ENCODE measurements at places on chromosomes 12 and 14. TPM values are rescaled to one million over a fixed set of nuclear protein-coding genes. Genes with fewer than 3 reads are reported as not detected.
A peak's percentile ranks its signal among the peaks of the same experiment; 100 is the strongest.

DNA sequence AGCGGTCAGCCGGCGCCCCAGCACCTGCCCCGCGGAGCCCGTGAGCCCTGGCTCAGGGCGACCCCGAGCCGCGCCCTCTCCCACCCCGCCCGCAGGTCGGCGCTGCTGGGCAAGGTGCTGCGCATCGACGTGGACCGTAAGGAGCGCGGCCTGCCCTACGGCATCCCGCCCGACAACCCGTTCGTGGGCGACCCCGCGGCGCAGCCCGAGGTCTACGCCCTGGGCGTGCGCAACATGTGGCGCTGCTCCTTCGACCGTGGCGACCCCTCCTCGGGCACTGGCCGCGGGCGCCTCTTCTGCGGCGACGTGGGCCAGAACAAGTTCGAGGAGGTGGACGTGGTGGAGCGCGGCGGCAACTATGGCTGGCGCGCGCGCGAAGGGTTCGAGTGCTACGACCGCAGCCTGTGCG, 14.4 kb downstream of the HHIPL1 start:
- DNase-seq, result no peak
- peaks cover 8% of the 10 kb centered on the region for H3K4me1 ChIP-seq
- H3K36me3 ChIP-seq, result peaks cover 12% of the 10 kb centered on the region
- H3K4me3 ChIP-seq, result 0 out of 2 replicates have a peak overlapping the region, but pooled peaks have one; percentile 16

KRT80 gene
- not detected for total RNA-seq

- no peaks in the 10 kb centered on the region for H3K27me3 ChIP-seq
- DNase-seq, result no peak
- H3K4me1 ChIP-seq, result 0 out of 2 replicates have a peak, but pooled peaks cover 3% of the 10 kb centered on the region
- H3K36me3 ChIP-seq, result peaks cover 2% of the 10 kb centered on the region
- H3K4me3 ChIP-seq, result no peak overlapping the region
Measured at GRCh38 chr14:75402867-75403413, 24.9 kb upstream of the JDP2 start.

DNA sequence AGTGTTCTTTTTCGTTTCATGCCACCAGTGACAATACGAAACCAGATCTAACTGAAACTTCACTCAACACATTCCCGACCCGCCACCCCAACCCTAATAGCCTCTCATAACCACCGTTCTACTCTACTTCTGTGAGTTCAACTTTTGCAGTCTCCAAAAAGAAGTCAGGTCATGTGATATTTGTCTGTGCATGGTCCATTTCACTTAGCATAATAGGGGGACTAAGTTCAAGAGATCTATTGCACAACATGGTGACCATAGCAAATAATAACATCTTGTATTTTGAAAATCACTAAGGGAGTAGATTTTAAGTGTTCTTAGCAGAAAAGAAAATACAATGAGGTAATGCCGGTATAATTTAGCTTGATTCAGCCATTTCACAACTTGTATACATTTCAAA, 376.4 kb downstream of the DIO2 start:
- no peaks in the 10 kb centered on the region for H3K4me1 ChIP-seq
- H3K27me3 ChIP-seq, result no peaks in the 10 kb centered on the region
- H3K4me3 ChIP-seq, result no peak overlapping the region
- H3K27ac ChIP-seq, result no peak overlapping the region
- no peak for DNase-seq

DNA sequence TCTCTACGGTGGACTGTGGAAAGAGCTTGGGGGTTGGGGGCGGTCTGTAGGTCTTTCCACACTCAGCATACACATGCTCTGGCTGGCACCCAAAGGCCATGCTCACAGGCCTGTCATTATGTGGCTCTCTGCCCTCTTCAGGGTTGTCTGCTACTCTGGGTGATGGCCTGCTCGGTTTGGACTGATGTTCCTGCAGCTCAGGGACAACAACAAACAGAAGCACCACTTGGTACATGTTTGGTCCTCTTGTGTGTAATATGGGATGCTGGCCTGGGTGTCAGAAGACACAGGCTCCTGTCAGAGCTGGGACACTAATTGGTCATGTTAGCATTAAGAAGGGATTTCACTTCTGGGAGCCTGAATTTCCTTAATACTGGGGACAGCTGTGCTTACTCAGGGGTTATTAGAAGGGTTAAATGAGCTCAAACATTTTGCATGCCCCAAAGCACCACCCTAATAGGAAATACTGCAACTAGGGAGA, 32.7 kb upstream of the SELPLG start:
- DNase-seq, result no peak
- no peak overlapping the region for H3K27ac ChIP-seq
- peaks cover 7% of the 10 kb centered on the region for H3K4me1 ChIP-seq

DNA sequence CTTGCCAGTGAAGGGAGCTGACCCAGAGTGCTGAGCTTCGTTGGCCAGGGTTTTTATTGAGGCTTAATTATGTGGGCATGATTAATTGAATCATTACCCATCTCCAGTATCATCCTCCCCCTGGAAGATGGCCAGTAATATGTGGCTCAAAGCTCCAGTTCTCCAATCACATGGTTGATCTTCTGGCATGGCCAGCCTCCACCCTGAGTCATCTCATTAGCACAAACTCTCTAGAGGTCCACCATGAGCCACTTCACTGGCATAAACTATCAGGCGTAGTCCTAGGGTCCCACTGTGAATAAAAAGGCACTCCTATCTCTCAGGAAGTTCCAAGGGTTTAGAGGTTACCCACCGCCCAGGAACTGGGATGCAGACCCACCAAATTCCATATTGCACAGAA, 135.0 kb downstream of the ANO6 start:
- H3K27ac ChIP-seq, result no peak overlapping the region
- DNase-seq, result no peak

NPFF gene
- total RNA-seq, result not detected

- peaks cover 3% of the 10 kb centered on the region for H3K36me3 ChIP-seq
- H3K4me1 ChIP-seq, result no peaks in the 10 kb centered on the region
- no peak overlapping the region for H3K4me3 ChIP-seq
- H3K27ac ChIP-seq, result no peak overlapping the region
- DNase-seq, result no peak
Measured at GRCh38 chr12:95615749-95616148, 64.5 kb upstream of the USP44 start.

OR10A7 gene
- not detected for total RNA-seq

- DNase-seq, result no peak
- H3K4me3 ChIP-seq, result no peak overlapping the region
- no peaks in the 10 kb centered on the region for H3K4me1 ChIP-seq
- peaks cover 9% of the 10 kb centered on the region for H3K36me3 ChIP-seq
- H3K27ac ChIP-seq, result no peak overlapping the region
- H3K27me3 ChIP-seq, result no peaks in the 10 kb centered on the region
Measured at GRCh38 chr14:59406454-59407245, 58.5 kb downstream of the GPR135 start.

RTN1 gene
- 0.92 TPM for total RNA-seq

GRCh38 chr12:70157099-70157498, 86.1 kb upstream of the CNOT2 start:
- no peak for DNase-seq
- H3K4me1 ChIP-seq, result no peaks in the 10 kb centered on the region
- peaks cover 65% of the 10 kb centered on the region for H3K36me3 ChIP-seq

C12orf50 gene
- total RNA-seq, result 0.17 TPM

CMA1 gene
- total RNA-seq, result not detected

- no peak for DNase-seq
- H3K27me3 ChIP-seq, result no peaks in the 10 kb centered on the region
- H3K36me3 ChIP-seq, result peaks cover 43% of the 10 kb centered on the region
- H3K4me1 ChIP-seq, result no peaks in the 10 kb centered on the region
Measured at GRCh38 chr12:12620730-12621315, 9.1 kb downstream of the CREBL2 start.

ENDOU gene
- total RNA-seq, result not detected

- no peaks in the 10 kb centered on the region for H3K4me1 ChIP-seq
- H3K27ac ChIP-seq, result no peak overlapping the region
- no peak overlapping the region for H3K4me3 ChIP-seq
- H3K27me3 ChIP-seq, result no peaks in the 10 kb centered on the region
Measured at GRCh38 chr12:68595241-68595640, 15.5 kb upstream of the RAP1B start.

DNA sequence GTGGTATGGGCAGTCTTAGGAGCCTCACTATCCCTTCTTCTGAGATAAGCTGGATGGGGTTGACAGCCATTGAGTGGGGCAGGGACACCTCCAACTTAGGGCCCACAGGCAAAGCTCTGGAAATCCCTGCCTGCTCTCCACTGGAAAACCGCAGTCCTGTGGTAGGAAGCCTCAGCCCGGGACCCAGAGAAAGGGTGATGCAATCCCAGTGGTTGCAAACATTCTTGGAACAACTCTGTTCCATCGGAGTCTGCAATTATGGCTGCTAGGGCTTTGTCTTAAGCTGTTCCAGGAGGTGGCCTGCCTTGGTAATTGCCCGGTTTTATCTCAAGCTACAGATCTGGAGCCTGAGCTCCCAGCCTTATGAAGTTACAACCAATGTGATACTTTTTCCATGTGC, 133.4 kb downstream of the DICER1 start:
- no peaks in the 10 kb centered on the region for H3K36me3 ChIP-seq
- no peaks in the 10 kb centered on the region for H3K4me1 ChIP-seq
- H3K4me3 ChIP-seq, result no peak overlapping the region
- no peaks in the 10 kb centered on the region for H3K27me3 ChIP-seq
- no peak overlapping the region for H3K27ac ChIP-seq
- no peak for DNase-seq

PLEKHG7 gene
- total RNA-seq, result not detected

TC2N gene
- total RNA-seq, result 16.2 TPM

GRCh38 chr14:23173031-23173430, 10.4 kb downstream of the SLC7A8 start:
- no peak overlapping the region for H3K4me3 ChIP-seq
- no peaks in the 10 kb centered on the region for H3K27me3 ChIP-seq
- peaks cover 22% of the 10 kb centered on the region for H3K36me3 ChIP-seq
- DNase-seq, result no peak

GRCh38 chr12:62642486-62642885, 175.9 kb downstream of the MON2 start:
- H3K4me3 ChIP-seq, result no peak overlapping the region
- H3K27me3 ChIP-seq, result no peaks in the 10 kb centered on the region
- H3K4me1 ChIP-seq, result peaks cover 5% of the 10 kb centered on the region
- H3K27ac ChIP-seq, result no peak overlapping the region
- peaks cover 13% of the 10 kb centered on the region for H3K36me3 ChIP-seq
- no peak for DNase-seq

- H3K27me3 ChIP-seq, result no peaks in the 10 kb centered on the region
- H3K4me3 ChIP-seq, result peak overlapping the region; percentile 99
- peaks cover 51% of the 10 kb centered on the region for H3K36me3 ChIP-seq
- H3K4me1 ChIP-seq, result peaks cover 6% of the 10 kb centered on the region
- no peak for DNase-seq
- no peak overlapping the region for H3K27ac ChIP-seq
Measured at GRCh38 chr12:48681399-48681709, 684 bp downstream of the KANSL2 start.

- no peak for DNase-seq
- no peaks in the 10 kb centered on the region for H3K36me3 ChIP-seq
- H3K4me3 ChIP-seq, result no peak overlapping the region
Measured at GRCh38 chr12:33942172-33942571, 80.1 kb upstream of the ALG10 start.

DNA sequence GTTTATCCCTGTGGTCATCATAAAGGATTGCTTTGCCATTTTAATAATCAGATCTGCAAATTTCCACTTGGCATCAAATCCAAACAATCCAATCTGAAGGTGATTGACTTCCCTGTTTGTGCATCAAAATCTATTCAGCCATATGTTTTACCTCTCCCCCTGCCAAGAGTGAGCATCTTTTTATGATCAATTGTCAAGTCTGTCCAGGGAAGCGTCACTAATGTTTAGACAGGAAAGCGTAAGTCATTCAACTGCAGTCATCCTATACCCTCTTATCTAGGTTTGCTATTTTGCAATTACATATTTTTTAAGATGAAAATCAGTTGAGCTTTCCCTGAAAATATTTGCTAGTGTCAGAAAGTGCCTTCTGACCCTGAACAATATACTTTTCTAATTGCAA, 1224.1 kb upstream of the SEL1L start:
- no peaks in the 10 kb centered on the region for H3K27me3 ChIP-seq
- no peak for DNase-seq
- H3K4me3 ChIP-seq, result no peak overlapping the region
- H3K27ac ChIP-seq, result no peak overlapping the region

EML5 gene
- 0.81 TPM for total RNA-seq

- no peak overlapping the region for H3K4me3 ChIP-seq
- no peaks in the 10 kb centered on the region for H3K36me3 ChIP-seq
- DNase-seq, result no peak
Measured at GRCh38 chr12:48422060-48422459, 50.3 kb upstream of the ANP32D start.

GRCh38 chr12:84537666-84538065, 374.9 kb downstream of the SLC6A15 start:
- no peak for DNase-seq
- no peaks in the 10 kb centered on the region for H3K36me3 ChIP-seq
- no peaks in the 10 kb centered on the region for H3K27me3 ChIP-seq
- no peak overlapping the region for H3K4me3 ChIP-seq
- H3K4me1 ChIP-seq, result no peaks in the 10 kb centered on the region

DNA sequence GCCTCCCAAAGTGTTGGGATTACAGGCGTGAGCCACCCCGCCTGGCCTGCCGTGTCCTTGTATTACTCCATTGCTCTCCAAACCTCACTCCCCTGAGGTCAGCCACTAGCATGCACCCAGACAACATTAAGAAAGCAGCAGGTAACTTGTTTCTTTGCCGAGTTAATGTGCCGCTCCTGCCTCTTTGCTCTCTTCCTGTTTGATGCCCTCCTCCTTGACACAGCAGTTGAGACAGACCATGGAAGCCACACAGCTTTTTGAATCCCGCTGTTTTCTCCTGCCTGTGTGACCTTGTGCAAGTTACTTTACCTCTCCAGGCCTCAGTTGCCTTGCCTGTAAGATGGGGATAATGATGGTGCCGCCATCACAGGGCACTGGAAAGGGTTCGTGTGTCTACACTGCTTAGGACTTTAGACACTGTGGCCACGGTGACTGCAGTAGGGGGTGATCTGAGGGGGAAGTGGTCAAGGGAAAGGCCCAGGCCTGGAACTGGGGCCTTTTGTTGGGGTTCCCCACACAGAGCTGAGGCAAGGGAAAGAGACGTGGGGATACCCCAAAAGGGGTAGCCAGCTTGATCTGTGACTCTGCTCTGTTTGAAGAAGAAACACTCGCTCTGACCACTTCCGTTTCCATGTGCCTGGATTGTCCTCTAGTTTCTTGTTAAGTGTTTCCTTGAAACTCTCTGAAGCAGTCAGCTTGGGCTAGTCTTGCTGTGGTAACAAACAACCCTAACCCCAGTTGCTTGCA, 69.3 kb downstream of the RIN3 start:
- no peaks in the 10 kb centered on the region for H3K27me3 ChIP-seq
- H3K27ac ChIP-seq, result no peak overlapping the region
- DNase-seq, result no peak
- no peak overlapping the region for H3K4me3 ChIP-seq
- no peaks in the 10 kb centered on the region for H3K4me1 ChIP-seq
- H3K36me3 ChIP-seq, result peaks cover 7% of the 10 kb centered on the region

- DNase-seq, result no peak
- peak overlapping the region; percentile 99 for H3K4me3 ChIP-seq
- no peaks in the 10 kb centered on the region for H3K4me1 ChIP-seq
- H3K27me3 ChIP-seq, result no peaks in the 10 kb centered on the region
- peak overlapping the region; percentile 59 for H3K27ac ChIP-seq
Measured at GRCh38 chr12:57458665-57459054, 925 bp upstream of the GLI1 start.

RNASE3 gene
- not detected for total RNA-seq

GRCh38 chr12:14868916-14869506, 16.6 kb downstream of the MGP start:
- H3K27me3 ChIP-seq, result no peaks in the 10 kb centered on the region
- no peak overlapping the region for H3K4me3 ChIP-seq
- DNase-seq, result no peak
- H3K4me1 ChIP-seq, result no peaks in the 10 kb centered on the region
- H3K36me3 ChIP-seq, result peaks cover 9% of the 10 kb centered on the region

GRCh38 chr14:96634896-96635295, 132.7 kb downstream of the PAPOLA start:
- no peaks in the 10 kb centered on the region for H3K27me3 ChIP-seq
- H3K27ac ChIP-seq, result no peak overlapping the region
- H3K4me3 ChIP-seq, result no peak overlapping the region
- H3K4me1 ChIP-seq, result no peaks in the 10 kb centered on the region

FITM1 gene
- 0.31 TPM for total RNA-seq
